CD4-positive, alpha-beta T cell treated with Interleukin-10 for 1 hour (primary cell): ENCODE measurements at places on chromosomes 4 and X.

- no peak for DNase-seq
Observed at GRCh38 chr4:16626945-16627344, 271.5 kb downstream of the LDB2 start.

- no peak for DNase-seq
Observed at GRCh38 chr4:94517492-94517891, 65.8 kb downstream of the PDLIM5 start.

DNA sequence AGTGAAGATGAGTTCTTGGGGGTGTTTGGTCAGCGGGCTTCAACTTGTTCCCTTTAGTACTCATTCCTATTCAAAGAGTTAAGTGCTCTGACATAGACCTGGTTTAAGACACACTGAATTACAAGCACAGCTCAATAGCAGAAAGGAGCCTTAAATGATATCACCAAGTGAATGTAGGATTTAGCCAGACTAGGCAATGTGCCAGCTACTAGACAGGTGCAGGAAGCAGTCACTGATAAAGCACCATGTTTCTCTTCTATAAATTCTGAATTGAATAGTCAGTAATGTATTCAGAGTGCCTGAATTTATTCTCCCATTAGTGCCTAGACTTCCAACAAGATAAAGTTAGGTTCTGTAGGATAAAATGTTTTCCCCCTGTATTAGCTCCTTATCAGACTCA lies 63.6 kb downstream of the ASB9 start:
- no peak for DNase-seq

DNA sequence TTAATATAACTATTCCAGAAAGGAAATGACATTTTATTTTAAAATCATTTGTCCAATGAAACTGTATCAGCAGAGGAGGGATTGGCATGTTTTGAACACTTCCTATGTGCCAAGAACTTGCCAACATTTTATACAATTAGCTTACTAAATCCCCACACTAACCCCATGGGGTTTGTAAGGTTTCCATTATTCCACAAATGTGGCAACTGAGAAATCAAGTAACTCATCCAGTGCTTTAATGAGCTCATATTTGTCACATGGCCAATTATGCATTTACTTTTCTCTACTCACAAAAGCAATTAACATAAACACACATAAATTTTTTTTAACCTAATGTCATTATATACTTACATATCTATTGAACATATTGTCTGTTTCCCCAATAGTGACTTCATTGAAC lies 37.3 kb downstream of the MANBA start:
- DNase-seq: no peak

GRCh38 chr4:107261241-107261874 lies 225.2 kb upstream of the DKK2 start:
- DNase-seq: no peak

GRCh38 chrX:121455890-121456289 lies 408.5 kb downstream of the GLUD2 start:
- no peak for DNase-seq

DNA sequence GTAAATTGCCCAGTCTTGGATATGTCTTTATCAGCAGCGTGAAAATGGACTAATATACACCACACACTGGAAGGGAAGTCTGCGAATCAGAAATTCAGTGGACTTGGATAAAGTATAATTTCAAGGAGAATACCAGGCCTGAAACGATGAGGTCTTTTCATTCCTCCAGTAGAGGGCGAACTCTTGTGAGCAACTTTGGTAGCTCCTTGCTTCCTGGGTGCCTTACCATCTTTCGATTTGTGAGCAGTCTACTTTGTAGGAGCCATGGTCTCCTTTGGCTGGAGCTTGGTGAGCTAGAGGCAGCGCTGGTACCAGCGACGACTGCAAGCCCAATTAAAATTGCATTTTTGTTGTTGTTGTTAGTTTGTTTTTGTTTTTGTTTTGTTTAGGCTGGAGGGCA lies 791.9 kb downstream of the FAT4 start:
- DNase-seq: no peak

DNA sequence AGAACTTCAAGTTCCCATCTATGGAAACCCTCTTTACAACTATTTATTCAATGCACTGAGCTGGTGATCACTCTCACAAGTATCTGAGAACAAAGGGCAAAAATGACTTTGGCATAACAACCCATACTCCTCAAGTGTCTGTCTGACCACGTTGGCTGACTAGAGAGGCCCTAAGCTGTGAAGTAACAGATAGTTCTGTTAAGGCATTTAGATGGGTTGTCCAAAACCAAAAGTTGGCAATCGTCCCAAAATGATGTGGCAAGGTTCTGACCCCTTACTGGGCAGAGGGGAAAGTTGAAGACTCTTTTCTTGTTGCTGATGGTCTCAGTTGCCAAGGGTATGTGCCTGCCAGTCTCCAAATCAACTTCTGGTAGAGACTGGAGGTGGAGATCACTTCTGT lies 524.8 kb downstream of the PPARGC1A start:
- DNase-seq: no peak

DNA sequence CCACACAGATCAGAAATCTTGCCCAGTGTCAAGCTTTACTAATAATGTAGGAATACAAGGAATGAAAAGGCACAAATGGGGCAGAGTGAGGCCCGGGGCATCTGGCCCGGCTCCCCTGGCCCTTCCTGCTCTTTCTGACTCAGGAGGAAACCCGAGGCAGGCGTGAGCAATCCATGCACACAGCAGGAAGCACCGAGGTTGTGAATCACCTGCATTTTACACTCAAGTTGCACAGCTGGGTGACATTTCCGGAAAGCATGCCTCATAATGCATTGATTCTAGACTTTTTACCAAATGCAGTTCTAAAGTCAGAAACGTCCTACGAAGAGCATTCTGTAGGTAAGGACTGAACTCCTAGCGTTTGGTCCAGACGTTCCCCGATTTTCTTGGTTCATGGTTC lies 38.9 kb downstream of the PRIMPOL start:
- DNase-seq: no peak

- DNase-seq: no peak
Observed at GRCh38 chr4:90189178-90189577, 62.0 kb downstream of the CCSER1 start.

- DNase-seq: no peak
Observed at GRCh38 chr4:143359644-143360193, 23.0 kb downstream of the GAB1 start.

- DNase-seq: no peak
Observed at GRCh38 chr4:185235119-185235842, 25.9 kb downstream of the SNX25 start.

- DNase-seq: no peak
Observed at GRCh38 chrX:24332878-24333277, 19.0 kb upstream of the SUPT20HL2 start.

- DNase-seq: no peak
Observed at GRCh38 chr4:27198246-27198645, 337.6 kb downstream of the STIM2 start.

- DNase-seq: no peak
Observed at GRCh38 chr4:102824398-102824797, 3.0 kb downstream of the UBE2D3 start.

- DNase-seq: no peak
Observed at GRCh38 chrX:116384406-116384954, 51.9 kb upstream of the SLC6A14 start.

DNA sequence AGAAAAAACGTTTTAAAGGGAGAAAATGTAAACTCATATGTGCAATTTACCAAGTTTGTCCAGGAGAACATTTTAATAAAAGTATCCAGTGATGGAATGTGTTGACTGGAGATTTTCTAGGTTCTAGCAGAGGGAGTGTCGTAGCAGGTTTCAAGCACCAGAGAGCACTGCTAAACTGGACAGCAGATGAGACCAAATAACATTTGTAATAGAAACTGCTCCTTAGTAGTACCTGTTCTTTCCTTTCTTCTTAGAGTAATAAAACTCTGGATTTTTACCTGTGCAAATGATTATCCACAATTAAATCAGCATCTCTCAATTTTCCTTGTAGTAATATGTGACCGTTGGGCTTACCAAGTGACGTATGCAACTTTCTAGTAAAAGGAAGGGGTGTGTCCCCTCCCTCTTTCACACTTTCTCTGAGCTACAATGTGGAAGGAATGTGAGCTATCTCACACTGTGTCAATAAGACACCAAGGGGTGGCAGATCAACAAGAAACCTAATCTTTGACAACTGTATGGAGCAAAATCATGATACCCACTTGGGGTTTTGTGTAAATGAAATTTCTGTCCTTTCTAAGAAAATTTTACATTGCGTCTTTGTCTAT lies 9.5 kb downstream of the HPGDS start:
- no peak for DNase-seq

- DNase-seq: no peak
Observed at GRCh38 chr4:22476011-22476410, 39.9 kb downstream of the ADGRA3 start.

DNA sequence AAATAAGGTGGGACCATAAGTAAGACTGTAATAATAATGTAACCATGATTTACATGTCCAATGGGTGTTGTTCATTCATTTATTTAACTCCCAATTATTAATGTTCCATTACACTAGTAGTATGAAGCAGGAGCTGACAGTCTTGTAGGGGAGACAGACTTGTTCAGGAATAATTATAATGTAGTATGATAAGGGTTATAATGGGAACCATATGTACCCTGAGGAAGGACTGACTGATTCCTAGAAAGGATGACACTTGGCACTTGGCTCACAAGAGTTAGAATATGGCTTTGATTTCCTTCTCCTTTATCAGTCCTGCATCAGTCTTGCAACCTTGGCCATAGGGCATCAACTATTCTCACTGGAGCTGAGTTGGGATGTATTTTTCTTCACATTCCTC lies 24.2 kb downstream of the PCDH7 start:
- DNase-seq: no peak

DNA sequence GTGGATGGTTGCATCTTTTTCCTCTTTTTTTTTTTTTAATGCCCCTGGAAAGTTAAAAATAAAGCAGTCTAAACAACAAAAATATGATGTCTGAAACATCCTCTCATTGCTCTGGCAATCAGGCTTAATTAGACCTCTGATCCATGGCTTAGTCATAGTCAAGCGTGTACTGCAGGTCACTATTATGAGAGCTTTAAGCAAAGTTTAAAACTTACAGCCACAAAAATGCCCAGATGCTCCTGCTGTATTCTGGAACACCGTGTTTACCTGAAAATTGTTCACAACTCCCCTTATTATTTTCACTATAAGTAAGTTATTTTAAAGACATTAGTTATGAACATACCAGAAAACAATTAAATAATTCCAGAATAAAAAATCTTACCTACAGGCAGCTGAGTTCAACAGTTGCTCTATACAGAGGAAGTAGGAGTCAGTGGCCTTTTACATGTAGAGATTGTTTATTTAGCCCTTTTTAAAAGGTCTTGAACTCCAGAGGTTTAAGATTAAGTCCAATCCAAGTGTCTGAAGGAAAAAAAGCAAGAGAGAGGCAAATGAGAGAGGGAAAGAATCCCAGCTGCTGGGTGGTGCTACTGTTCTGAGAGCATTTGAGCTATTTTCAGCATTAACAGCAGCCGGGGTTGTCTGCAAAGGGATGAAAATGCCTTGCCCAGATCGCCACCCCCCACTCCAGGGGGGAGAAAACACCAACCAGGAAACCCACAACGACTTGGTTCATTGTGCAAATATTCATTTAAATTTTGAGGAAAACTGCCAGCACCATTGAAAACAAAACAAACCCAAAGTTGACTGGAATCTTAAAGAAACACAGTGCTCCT lies 36.9 kb downstream of the SORBS2 start:
- no peak for DNase-seq

DNA sequence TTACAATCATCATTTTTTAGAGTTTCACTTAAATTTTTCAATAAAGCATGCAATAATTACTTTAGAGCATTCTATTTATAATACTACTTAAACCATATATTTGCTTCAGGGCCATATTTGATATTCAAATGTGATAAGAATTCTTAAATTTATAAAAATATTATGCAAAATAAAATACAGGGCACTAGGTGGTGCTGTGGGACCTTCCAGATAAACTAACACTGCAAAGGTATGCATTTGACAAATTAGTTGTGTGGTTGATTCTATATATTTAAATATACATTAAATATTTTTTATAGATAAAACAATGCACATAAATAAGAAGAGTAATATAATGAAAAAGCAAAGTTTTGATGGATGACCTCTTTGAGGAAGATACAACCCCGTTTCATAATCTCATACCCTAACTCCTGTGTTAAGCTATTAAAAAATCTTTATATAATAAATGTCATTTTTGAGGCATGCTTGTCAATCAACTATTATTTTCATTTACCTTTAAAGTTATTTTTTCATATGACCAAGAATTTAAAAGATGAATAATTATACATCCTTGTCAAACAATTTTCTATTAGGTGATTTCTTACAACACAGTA lies 128.4 kb downstream of the REELD1 start:
- DNase-seq: peak; percentile 55

GRCh38 chr4:180682776-180683175 lies 1560.4 kb upstream of the TENM3 start:
- DNase-seq: no peak

DNA sequence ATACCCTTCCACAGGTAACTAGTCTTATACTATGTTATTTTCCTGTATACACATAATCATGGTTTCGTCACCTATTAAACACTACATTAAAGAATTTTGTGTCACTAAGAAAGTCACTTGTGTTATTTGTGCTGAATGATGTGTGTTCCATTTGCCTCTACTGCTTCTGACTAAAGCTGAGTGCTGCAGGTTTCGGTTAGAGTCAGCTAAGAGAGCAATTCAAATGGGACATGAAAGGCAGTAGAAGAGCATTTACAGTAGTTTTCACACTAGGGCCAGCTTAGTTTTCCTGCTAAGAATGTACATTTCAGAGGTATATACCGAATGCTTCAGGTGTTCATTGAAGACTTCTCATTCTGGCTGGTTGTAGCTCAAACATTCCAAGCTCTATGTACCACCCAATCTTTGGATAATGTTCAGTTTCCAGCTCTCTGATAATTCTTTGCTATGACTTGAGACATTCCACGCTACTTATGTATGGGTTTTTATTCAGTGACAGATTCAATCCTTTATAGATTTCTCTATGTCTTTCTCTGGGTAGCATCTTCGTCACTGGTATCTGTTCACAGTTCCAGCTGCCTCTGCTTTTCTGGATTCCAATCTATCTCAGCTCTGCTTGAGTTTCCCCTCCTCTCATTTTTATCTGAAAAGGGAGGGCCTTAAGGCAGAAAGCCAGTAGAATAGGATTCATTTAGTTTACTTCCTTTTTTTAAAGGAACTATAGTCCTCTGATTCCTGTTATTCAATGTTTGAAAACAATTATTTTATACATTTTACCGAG lies 164.4 kb downstream of the CXXC4 start:
- DNase-seq: no peak

GRCh38 chr4:127783026-127783769 lies 1.1 kb downstream of the HSPA4L start:
- DNase-seq: no peak
